NCI-H1105 (cell line): ENCODE measurements at places on chromosomes 11 and 22.

- no peak for DNase-seq
These were observed 171.1 kb upstream of the SEZ6L start for GRCh38 chr22:25997886-25998775.

- no peak for DNase-seq
These were observed 3.7 kb downstream of the KCNK4 start for GRCh38 chr11:64294774-64295173.

- no peak for DNase-seq
These were observed 81.4 kb upstream of the GRIK4 start for GRCh38 chr11:120430146-120430545.

- DNase-seq, result no peak
These were observed 4.8 kb downstream of the SLC17A6 start for GRCh38 chr11:22343032-22343324.

- DNase-seq, result no peak
These were observed 25.3 kb upstream of the KRTAP5-6 start for GRCh38 chr11:1671658-1672057.

DNA sequence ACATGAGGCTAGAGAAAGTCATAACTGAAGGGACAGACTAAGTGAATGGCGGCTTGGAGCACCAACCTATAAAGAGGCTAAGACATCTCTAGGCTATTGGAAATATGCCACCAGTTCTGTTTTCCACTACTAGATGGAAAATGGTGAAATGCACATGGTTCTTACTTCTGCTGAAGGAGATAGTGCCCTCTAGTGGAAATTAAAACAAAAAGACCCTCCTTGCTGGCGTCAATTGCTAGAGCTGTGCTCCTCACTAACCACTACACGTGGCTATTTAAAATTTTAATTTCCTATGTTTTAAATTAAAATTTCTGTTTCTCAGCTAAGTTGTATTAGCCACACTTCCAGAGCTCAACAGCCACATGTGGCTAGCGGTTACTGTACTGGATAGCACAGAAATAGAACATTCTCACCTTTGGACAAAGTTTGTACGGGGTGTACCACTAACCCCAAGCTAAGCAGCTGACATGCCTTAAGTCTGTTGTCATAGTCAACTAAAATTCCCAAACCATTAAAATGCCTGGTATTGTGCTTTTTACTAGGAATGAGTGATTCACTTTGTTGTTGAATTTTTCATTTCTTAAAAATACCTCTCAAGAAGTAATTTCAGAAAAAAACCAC, 34.1 kb upstream of the CALCA start:
- DNase-seq, result peak; percentile 51

DNA sequence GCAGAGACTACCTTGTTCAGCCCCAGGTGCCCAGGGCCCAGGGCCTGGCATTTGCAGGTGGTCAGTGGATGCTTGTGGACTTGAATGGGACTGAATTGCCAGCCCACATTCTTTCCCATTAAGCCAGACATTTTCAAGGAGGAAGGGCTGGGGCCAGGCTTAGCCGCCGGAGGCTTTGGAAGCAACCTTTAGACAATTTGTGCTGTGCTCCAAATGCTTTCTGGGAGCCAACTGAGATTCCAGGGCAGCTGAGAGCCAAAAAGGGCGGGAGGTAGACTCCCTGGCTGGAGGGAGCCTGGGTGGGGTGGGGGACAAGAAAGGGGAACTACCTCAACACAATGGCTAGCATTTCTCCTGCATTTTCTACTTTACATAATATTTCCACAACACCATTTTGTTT, 54.8 kb upstream of the TIMP3 start:
- no peak for DNase-seq

- no peak for DNase-seq
These were observed 44.1 kb upstream of the MN1 start for GRCh38 chr22:27845644-27846043.

GRCh38 chr11:133573081-133573480, 40.8 kb upstream of the OPCML start:
- DNase-seq, result no peak

DNA sequence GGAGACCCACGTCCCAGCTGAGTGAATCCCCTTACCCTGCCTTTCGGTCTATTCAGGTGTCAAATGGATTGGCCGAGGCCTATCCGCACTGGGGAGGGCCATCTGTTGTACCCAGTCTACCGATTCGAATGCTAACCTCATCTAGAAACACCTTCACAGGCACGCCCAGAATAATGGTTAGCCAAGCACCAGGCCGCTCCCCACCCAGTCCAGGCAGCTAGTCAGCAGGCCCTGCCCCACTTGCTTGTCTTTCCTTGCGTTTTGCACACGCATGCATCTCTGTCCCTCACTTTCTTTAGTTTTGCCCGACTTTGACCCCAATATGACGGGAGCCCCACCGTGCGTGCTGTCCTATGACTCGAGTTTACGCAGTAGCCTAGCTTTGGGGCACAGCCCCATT, 31.7 kb downstream of the PARVB start:
- DNase-seq, result no peak

- DNase-seq, result no peak
These were observed 10.2 kb downstream of the ARAP1 start for GRCh38 chr11:72741849-72742512.

- no peak for DNase-seq
These were observed 101.5 kb downstream of the TRAF6 start for GRCh38 chr11:36408498-36409136.

GRCh38 chr11:70338594-70338993, 59.7 kb upstream of the CTTN start:
- DNase-seq, result no peak

- DNase-seq, result no peak
These were observed 710.3 kb downstream of the KCNA4 start for GRCh38 chr11:29306527-29306926.

GRCh38 chr11:21174781-21175180, 505.4 kb downstream of the NELL1 start:
- no peak for DNase-seq

- no peak for DNase-seq
These were observed 3.2 kb downstream of the TTLL12 start for GRCh38 chr22:43183496-43184277.

GRCh38 chr22:38086942-38087341, 3.0 kb upstream of the SLC16A8 start:
- DNase-seq, result no peak

DNA sequence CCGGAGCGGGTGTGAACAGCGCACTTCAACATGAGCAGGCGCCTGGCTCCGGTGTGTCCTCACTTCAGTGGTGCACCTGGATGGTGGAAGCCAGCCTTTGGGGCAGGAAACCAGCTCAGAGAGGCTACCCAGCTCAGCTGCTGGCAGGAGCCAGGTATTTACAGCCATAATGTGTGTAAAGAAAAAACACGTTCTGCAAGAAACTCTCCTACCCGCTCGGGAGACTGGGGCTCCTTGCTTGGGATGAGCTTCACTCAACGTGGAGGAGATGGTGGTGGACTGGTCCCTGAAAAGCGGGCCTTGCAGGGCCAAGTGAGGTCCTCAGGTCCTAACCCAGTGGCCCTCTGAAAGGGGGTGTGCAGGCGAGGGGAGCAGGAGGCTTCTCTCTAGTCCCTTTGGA, 7.5 kb downstream of the MCAM start:
- DNase-seq, result no peak

DNA sequence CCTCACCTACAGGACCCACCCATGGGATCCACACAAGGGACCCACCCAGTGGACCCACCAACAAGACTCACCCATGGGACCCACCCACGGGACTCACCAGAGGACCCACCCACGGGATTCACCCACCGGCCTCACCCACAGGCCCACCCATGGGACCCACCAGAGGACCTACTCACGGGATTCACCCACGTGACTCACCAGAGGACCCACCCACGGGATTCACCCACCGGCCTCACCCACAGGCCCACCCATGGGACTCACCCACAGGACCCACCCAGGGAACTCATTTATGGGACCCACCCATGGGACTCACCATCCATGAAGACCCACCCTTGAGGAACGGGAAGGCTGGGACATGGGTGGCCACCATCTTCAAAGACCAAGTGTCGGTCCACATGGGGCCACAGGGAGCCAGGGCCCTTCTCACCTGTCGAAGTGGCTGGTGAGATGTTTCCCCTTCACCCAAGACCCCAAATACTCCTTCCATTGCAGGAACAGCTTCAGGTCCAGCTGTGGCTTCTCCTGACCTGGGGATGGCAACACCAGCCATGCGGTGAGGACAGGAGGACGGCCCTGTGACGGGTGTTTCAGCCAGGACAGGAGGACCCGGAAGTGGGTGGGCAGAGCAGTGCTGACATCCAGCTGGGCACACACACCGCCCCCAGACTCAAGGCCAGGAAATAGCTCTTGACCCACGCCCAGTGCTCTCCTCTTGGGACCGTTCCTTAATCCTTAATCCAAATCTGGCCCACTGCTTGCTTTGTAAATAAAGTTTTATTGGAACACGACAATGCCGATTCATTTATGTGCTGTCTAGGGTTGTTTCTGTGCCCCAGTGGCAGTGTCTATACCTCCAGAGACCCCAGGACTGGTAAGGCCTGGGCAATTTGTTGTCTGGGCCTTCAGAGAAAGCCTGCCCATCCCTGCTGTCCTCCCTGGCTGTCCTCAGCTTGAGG, 1005.1 kb downstream of the BRD1 start:
- DNase-seq, result no peak

DNA sequence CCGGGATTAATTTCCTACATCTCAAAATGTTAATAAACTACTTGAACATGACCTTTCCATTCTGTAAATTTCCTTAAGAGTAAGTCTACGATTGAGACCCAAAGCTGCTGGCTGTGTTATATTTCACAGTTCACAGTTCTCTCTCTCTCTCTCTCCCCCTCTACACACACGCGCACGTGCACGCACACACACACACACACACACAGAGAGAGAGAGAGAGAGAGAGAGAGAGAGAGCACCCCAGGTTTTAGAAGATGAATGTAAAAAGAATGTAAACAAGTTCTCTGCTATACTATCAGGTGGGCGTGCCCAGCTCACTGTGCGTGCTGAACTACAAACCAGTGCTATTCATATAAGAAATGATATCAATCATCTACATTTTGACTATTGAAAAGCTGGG, 3.3 kb downstream of the BDNF start:
- DNase-seq, result no peak

DNA sequence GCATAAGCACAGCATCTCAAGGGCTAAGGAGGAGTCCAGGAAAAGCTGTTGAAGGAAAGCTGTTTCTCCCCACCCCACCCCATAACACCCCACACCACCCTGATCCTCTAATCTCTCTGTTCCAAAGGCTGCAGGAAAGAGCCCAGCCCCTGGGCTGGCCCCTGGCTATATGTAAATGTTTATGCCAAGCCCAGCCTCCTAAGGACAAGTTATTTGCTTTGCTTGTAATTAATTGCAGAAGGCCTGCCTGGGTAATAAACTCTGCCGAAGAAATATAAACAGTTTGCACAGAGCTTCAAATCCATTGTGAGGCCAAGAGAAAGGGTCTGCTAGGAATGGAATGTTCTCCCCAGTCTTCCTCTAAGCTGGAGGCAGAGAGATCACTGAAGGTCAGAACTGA, 21.2 kb downstream of the ARRB1 start:
- DNase-seq, result no peak

GRCh38 chr11:125257190-125257579, 92.6 kb downstream of the PKNOX2 start:
- no peak for DNase-seq

DNA sequence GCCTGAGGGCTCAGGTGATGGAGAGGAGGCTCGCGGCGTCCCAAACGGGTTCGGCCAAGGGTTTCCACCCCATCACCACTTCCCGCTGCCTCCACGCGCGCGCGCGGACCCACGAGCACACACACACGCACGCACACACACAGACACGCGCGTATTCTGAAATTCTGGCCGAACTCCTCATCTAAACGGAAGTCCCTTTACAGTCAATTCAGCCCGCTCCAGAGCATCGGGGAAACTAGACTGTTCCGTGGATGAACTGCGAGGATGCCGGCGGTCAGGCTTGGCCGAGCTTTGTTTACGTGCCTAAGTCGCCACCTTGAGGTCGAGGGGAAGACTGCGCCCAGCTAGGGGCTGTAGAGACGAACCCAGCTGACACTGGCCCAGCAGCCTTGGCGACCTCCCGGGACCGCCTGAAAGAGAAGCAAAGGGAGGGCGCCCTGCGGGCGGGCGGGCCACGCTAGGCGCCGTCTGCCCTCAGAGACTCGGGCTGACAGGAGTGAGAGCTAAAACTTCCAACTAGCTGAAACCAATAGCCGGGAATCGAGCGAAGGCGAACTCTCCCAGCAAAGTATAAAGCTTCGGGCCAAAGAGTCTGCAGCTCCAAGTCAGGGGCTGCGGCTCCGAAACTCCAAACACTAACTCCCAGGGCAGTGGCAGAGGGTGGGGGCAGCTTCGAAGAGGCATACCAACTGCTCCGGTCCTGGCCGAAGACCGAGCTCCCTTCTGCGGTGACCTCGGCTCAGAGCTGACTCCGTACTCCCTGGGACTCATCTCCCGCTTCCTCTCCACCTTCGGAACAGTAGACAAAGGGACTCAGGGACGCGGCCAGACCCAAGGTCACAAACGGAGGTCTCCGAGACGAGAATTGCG, 124.7 kb upstream of the C11orf58 start:
- DNase-seq, result peak; percentile 97

DNA sequence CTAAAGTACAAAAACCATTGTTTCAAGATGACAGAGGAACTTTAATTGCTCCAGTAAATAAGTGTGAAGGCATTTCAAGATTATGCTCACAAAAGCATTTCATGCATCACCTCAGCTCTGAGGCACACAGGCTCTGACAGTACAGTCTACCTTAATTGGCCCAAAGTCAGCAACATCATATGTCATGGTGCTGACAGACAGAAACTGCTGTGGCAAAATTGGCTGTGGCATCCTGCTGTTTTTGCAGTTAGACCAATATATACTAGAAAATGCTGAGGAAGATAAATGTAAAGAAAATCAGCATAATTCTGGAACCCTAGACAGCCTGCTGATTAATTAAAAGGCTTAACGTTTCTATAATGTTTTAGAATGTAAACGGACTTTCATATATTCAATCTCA, 34.9 kb upstream of the PPP2R1B start:
- no peak for DNase-seq

DNA sequence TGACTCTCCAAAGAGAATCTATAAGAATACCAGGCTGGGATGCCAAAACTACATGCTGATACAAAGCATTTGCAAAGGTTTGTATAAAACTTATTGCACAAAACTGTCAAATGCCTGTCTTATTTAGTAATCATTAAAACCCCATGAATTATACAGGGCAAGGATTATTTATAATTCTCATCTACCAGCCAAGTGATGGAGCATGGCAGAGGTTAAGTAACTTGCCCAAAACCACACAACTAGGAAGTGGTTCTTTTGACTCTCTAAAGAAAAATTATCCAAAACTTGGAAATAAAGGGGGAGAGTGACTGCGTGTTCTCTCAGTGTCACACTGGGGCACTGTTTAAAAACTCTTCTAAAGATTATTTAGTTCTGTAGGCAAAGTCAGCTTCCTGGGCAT, 17.4 kb upstream of the CLMP start:
- no peak for DNase-seq
